ENCODE measurements at places on chromosomes 1 and 21. TPM values are rescaled to one million over a fixed set of nuclear protein-coding genes. Genes with fewer than 3 reads are reported as not detected.

Gene CFHR5
- polyA plus RNA-seq: not detected

Gene KCNE2
- polyA plus RNA-seq: 0.80 TPM

Gene ACBD6
- 36.2 TPM for polyA plus RNA-seq

Gene RAB25
- polyA plus RNA-seq: 0.17 TPM

Gene SPRR2E
- not detected for polyA plus RNA-seq

Gene MACO1
- 45.4 TPM for polyA plus RNA-seq

Gene GNG12
- polyA plus RNA-seq: 102 TPM

Gene ZSWIM5
- 5.6 TPM for polyA plus RNA-seq

Gene C8B
- not detected for polyA plus RNA-seq

Gene GJC2
- polyA plus RNA-seq: 1.8 TPM
